HFFc6 (cell line): ENCODE measurements at places on chromosomes 5 and 9. TPM values are rescaled to one million over a fixed set of nuclear protein-coding genes. Genes with fewer than 3 reads are reported as not detected.
A peak's percentile ranks its signal among the peaks of the same experiment; 100 is the strongest.

POLR3G gene
- total RNA-seq = 7.5 to 16.4 TPM (median 12.4 TPM) in 3 replicates

DNA sequence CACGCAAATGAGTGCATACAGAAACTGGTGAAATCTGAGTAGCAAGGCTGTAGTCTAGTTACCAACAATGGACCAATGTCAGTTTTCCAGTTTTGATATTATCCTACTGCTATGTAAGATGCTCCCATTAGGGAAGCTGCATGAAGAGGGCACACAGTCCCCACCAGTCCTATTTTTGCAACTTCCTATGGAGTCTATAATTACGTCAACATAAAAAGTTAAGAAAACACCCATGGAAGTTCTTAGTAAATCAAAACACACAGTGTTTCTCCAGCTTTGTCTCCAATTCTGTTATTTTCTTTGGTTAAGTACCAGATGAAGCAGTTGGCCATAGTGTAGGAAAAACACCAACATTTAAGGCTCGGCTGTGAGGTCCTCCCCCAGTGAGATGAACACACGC is 58.7 kb downstream of the FAT2 start:
- no peak for DNase-seq

- peak; percentile 92 for DNase-seq
These were observed 124.3 kb downstream of the UGCG start for GRCh38 chr9:112020680-112021596.

STPG3 gene
- not detected in 3 replicates for total RNA-seq
